Glomerular endothelial cell (primary cell): ENCODE measurements at places on chromosomes 12 and 14.

DNA sequence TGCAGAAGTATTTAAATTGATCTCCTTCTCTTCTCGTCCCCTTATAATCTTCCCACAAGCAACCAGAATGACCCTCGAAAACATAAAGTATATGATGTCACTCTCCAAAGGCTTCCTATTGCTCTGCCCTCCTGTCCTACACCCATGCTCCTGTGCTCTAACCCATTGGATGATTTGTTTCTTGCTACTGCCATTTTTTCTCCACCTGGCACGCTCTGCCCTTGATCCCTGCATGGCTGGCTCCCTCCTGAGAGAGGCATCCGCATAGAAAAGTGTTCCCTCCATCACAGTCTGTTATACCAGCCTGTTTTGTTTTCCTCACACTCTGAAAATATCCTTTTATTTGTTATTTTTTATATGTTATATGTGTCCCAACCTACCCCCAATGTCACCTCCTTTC lies 19.8 kb downstream of the MYRFL start:
- no peak for DNase-seq

GRCh38 chr12:1806301-1807086 lies 13.9 kb upstream of the LRTM2 start:
- no peak for DNase-seq

DNA sequence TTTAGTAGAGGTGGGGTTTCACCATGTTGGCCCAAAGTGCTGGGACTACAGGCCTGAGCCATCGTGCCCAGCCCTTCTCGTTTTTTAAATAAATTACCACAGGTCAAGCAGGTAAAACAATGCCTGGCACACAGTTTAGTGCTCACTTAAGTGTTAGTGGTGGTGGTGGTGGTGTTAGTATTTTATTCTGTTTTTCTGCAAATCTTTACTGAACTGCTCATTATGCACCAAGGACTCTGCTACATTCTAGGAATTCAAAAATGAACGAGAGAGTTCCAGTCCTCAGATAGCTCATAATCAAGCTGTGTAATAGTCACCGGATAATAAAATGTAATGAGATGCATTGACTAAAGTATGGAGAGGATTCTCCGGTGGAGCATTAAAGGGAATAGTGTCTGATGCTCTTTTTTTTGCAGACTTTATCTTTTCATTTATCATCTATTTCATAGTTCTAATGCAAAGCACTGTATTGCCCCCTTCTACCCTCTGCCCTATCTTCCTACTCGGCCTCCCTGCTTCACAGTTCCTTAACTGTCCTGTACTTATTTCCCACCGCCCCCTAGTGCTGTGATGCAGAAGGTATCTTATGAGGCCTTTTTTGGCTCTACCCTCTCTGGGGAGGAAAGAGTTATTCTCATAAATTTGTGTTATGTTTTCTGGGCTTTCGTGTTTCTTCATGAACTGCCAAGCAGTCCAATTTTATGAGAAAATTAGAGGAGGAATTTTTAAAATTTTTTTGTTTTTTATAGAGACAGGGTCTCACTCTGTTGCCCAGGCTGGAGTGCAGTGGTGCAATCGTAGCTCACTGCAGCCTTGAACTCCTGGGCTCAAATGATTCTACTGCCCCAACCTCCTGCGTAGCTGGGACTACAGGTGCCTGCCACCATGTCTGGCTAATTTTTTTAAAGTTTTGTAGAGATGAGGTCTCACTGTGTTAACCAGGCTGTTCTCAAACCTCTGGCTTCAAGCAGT lies 1.0 kb downstream of the ITFG2 start:
- peak; percentile 42 for DNase-seq

GRCh38 chr12:89775063-89775985 lies 66.7 kb upstream of the ATP2B1 start:
- DNase-seq, result no peak

DNA sequence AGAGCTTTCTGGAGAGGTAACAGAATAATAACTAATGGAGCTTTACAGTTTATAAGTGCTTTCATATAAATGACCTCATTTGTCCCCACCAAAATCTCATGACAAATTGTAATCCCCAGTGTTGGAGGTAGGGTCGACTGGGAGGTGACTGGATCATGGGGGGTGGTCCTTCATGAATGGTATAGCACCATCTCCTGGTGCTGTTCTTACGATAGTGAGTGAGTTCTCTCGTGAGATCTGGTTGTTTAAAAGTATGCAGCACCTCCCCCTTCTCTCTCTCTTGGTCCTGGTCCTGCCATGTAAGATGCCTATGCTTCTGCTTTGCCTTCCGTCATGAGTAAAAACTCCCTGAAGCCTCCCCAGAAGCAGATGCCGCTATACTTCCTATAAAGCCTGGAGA lies 423.3 kb upstream of the GARIN6 start:
- DNase-seq, result no peak

DNA sequence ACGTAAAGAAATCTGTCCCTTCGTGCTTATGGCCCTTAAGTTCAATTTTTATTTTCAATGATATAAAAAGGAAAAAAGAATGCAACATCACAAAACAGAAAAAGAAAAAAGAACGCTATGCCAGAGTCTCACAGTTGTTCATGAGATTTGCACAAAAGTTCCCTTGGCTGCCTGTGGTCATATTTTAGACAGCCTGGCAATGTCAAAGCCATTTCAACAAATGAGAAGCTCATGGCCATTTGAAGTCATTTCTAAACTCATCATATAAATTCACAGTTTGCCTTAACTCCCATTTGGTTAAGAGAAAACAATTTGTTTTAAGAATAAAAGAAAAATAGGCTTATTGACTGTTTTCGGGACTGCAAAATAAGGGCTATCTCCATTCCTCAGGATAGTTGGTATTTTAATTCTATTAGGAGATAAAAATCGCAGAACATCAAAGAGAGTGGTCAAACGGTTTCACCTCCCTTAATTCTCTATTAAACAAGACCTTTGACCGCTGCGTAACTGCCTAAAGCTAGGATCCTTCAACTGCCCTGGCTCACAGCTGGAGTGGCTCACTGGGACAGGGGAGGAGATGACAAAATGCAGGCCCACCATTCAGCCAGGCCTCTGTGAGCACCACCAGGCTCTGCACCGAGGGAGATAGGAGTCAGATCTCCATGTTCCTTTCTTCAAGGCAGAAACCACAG lies 119.2 kb upstream of the DAAM1 start:
- no peak for DNase-seq

GRCh38 chr12:32705783-32706182 lies 26.7 kb downstream of the DNM1L start:
- DNase-seq, result no peak

DNA sequence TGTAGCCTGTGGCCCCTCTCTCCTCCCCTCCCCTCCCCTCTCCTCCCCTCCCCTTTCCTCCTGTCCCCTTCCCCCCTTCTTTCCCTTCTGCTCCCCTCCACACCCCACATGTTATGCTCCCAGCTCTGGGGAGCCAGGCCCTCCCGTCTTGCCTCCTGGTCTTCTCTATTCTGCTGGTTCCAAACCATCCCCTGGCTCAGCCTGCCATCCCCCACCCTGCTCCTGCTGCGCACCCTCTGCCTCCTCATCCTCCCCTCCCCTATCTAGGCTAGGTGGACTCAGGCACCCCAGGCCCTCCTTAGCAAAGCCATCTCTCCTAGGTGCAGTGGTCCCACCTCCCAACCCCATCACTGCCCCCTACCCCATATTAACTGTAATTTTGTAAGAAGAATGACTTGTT lies 99.5 kb downstream of the CALM1 start:
- DNase-seq, result no peak

GRCh38 chr14:37019488-37019887 lies 152.9 kb downstream of the SLC25A21 start:
- DNase-seq, result no peak

GRCh38 chr12:94609917-94610443 lies 40.4 kb downstream of the TMCC3 start:
- DNase-seq, result no peak
